Central memory CD8-positive, alpha-beta T cell (primary cell): ENCODE measurements at places on chromosomes 2 and 18.

- peak overlapping the region; percentile 82 for H3K27ac ChIP-seq
- H3K36me3 ChIP-seq: peaks cover 5% of the 10 kb centered on the region
- H3K27me3 ChIP-seq: no peaks in the 10 kb centered on the region
- DNase-seq: no peak
Observed at GRCh38 chr2:69694894-69695849, 46.8 kb upstream of the ANXA4 start.

DNA sequence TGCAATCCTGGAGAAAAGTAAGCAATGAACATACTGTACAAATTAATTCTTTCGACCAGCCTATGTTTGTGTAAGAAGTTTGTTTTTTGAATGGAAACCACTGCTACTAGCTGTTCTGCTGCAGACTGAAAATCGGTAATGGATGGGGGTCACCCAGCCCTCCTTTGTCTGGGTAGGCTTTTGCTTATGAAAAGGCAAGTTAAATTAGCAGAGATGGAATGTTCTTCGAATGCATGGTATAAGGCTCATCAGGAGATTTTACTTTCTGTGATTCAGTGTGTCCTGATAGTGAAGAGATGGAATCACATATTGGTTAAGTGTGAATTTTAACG lies 53.8 kb downstream of the EEF1B2 start:
- peaks cover 49% of the 10 kb centered on the region for H3K27me3 ChIP-seq
- H3K4me1 ChIP-seq: no peaks in the 10 kb centered on the region
- DNase-seq: no peak

DNA sequence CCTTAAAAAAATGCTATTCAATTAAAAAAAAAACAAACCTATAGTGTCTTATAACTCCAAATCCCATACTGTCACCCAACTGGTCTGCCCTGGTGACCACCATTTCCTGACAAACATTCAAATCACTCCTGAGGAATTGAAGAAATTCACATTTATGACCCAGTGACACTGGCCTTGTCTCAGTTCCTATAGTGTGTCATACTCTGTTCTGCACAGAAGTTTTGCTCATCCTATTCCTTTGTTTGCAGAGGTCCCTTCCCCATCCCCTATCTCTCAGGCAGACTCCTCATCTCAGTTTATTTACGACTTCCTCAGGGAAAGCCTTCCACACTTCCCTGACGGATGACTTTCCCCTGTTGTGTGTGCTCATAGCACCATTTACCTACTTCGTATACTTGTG lies 14.7 kb downstream of the ZC3H6 start:
- H3K4me3 ChIP-seq: no peak overlapping the region
- H3K27ac ChIP-seq: no peak overlapping the region

DNA sequence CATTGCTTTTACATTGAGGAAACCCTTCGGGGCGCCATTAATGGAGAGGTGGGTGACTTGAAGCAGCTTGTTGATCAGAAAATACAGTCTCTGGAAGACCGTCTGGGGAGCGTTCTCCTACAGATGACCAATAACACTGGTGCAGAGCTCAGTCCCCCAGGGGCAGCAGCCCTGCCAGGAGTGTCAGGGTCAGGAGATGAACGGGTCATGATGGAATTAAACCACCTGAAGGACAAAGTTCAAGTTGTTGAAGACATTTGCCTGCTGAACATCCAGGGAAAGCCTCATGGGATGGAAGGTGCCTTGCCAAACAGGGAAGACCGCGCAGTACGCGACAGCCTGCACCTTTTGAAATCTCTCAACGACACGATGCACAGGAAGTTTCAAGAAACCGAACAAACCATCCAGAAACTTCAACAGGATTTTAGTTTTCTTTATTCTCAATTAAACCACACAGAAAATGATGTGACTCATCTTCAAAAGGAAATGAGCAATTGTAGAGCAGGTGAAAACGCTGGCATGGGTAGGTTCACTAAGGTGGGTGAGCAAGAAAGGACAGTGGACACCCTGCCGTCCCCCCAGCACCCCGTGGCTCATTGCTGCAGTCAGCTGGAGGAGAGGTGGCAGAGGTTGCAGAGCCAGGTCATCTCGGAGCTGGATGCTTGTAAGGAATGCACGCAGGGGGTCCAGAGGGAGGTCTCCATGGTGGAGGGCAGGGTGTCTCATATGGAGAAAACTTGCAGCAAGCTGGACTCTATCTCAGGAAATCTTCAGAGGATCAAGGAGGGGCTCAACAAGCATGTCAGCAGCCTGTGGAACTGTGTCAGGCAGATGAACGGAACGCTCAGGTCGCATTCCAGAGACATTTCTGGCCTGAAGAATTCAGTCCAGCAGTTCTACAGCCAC lies 45.0 kb downstream of the EMILIN2 start:
- H3K27me3 ChIP-seq: no peaks in the 10 kb centered on the region
- peaks cover 29% of the 10 kb centered on the region for H3K4me1 ChIP-seq
- peaks cover 4% of the 10 kb centered on the region for H3K36me3 ChIP-seq
- no peak for DNase-seq

DNA sequence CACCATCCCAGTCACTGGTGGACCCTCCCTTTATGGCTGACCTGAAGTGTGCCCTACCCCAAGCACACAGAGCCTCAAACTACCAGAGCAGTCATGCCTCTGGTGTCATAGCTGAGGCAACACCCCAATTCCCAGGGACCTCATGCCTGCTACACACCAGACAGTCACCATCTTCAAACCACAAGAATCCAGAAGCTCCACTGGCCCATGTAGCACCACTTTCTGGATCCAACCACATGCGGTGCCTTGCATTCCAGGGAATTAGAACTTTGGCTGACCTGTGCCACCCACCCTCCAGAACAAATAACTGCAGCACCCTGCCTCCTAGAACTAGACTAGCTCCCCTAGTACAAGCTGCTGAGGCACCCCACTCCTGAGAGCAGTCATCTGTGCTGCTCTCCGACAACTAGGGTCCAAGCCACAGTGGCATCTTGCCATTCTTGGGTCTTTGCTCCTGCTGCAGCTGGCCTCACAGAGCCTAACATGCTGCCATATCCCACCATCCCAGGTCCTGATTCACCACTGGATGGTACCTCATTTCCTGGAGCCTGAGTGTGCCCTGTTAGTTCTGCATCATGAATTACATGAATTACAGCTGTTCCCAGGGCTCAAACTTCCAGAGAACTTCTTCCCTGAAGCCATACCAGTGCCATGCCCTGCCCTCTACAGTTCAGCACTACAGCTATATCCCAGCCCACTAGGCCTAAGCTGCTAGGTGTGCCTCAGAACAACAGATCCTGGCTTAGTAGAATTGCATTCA lies 243.8 kb upstream of the CHST9 start:
- no peak overlapping the region for H3K4me3 ChIP-seq
- no peaks in the 10 kb centered on the region for H3K36me3 ChIP-seq
- no peak overlapping the region for H3K27ac ChIP-seq
- no peak for DNase-seq
- H3K4me1 ChIP-seq: no peaks in the 10 kb centered on the region

- no peak overlapping the region for H3K4me3 ChIP-seq
- H3K27ac ChIP-seq: no peak overlapping the region
- peaks cover 60% of the 10 kb centered on the region for H3K27me3 ChIP-seq
- no peak for DNase-seq
- no peaks in the 10 kb centered on the region for H3K36me3 ChIP-seq
Observed at GRCh38 chr2:88442473-88442872, 10.0 kb downstream of the FOXI3 start.

DNA sequence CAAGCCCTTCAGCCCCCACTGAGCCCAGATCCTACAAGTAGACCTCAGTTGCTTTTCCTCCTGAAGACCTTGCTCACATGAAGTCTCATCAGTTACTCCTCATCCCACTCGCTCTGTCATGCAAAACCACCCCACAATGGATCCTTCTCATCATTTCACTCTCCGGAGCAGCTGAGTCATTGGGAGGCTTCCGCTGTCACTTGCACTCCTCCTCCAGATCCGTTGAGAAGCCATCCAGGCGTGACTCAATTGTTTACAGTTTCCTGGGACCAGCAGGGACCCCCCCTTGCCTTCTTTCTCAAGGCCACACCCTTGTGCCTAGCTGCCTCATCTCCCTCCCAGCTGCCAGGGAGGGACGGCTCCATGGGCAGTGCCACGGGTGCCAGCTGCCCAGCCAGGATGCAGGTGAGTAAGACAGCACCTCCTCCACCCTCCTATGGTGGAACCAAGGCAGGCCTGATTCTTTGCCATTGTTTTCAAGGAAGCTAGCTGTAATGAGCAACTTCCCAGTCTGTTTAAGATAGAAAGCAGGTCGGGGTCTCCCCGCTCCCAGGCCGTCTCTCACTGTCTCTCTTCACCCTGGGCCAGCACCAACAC lies 16.3 kb downstream of the GPR55 start:
- H3K4me1 ChIP-seq: peaks cover 21% of the 10 kb centered on the region
- DNase-seq: no peak
- H3K27me3 ChIP-seq: peaks cover 6% of the 10 kb centered on the region
- H3K27ac ChIP-seq: no peak overlapping the region

- no peak overlapping the region for H3K27ac ChIP-seq
- no peak for DNase-seq
- H3K36me3 ChIP-seq: no peaks in the 10 kb centered on the region
- H3K27me3 ChIP-seq: peaks cover under 1% of the 10 kb centered on the region
Observed at GRCh38 chr2:100895402-100895801, 75.5 kb downstream of the NPAS2 start.

DNA sequence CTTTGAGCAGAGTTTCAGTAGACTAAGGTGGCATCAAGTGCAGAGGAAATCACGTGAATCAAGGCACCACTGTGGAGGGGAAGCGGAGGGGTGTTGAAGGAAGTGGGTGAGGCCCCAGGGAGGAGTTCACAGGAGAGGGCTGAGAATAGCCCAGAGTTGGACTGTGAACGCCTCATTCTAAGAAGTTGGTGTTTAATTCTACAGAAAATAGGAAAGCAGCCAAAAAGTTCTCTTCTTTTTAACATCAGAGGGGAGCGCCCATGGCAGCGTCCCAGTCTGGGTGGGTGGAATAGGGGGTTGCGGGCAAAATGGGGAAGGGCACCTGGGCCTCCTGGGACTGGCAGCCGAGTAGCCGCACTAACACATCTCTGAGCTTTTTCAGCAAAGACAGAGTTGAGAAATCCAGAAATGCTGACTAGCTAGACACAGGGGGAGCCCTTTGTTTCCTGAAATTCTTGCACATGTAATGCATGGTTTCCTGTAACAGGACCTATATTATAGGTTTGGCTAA lies 97.0 kb downstream of the NEB start:
- H3K27ac ChIP-seq: peak overlapping the region; percentile 47
- peaks cover 26% of the 10 kb centered on the region for H3K4me1 ChIP-seq
- H3K4me3 ChIP-seq: peak overlapping the region; percentile 70
- peak; percentile 17 for DNase-seq
